Stimulated activated CD4-positive, alpha-beta T cell treated with anti-CD3 and anti-CD28 coated beads, Interleukin-4, amount 100 ng/mL, for 4 hours (primary cell): ENCODE measurements at places on chromosomes 5 and 9.

DNA sequence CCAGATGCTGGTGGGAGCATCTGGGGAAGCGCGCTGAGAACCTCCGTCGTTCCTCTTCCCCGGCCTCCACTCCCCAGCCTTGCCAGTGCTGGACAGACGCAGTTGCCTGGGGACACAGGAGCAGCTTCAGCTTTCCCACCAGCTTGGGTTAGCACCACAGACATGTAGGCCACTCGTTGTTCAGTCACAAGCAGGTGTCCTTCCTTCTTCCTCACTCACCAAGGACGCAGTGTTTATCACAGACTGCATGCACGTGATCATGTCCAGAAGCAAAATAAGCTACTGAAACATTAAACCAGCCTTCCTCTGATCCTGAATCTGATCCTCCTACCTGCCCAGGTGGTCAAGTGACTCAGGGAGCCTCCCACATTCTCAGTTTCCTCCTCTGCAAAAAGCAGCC is 232.9 kb downstream of the SYK start:
- DNase-seq, result no peak

DNA sequence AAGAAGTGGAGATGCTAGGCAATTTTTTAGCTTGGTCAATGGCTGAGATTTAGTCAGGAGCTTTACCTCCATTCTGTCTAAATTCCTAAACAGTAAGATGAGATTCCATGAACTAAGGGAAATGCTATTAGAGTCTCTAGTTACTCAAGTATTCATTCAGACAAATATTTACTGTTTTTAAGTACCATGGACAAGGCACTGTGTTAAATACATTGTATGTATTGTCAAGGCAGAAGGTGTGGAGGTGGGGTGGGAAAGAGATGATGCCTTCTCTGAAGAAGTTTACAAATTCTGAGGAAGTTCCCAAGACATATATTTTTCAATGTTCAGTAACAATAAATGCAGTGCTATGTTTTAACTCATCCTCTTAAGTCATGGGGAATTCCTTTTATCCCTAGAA is 459.9 kb upstream of the NMUR2 start:
- DNase-seq, result no peak

DNA sequence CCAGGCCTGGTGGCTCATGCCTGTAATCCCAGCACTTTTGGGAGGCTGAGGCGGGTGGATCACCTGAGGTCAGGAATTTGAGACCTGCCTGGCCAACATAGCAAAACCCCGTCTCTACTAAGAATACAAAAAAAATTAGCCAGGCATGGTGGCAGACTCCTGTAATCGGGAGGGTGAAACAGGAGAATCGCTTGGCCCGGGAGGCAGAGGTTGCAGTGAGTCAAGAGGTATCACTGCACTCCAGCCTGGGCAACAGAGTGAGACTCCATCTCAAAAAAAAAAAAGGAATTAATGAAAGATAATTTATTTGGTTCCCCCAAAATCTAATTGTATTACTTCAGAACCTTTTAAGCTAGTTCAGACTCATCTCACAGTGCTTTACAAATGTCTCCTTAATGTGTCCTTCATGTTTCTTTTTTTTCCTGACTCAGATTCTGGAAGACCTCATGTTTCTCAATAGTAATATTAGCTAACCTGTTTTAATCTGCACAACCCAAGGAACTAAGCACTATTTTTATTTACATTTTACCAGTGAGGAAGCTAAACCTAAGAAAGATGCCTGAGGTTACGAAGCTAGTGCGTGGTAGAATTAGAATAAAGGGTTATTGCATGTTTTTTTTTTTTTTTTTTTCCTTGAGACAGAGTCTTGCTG is 15.1 kb downstream of the FAF2 start:
- no peak for DNase-seq

- DNase-seq, result no peak
Measured at GRCh38 chr5:115907177-115907576, 55.1 kb upstream of the LVRN start.
